Right ventricle myocardium superior (tissue), 1 donor: ENCODE measurements at places on chromosomes 11 and 22.
A peak's percentile ranks its signal among the peaks of the same experiment; 100 is the strongest.

DNA sequence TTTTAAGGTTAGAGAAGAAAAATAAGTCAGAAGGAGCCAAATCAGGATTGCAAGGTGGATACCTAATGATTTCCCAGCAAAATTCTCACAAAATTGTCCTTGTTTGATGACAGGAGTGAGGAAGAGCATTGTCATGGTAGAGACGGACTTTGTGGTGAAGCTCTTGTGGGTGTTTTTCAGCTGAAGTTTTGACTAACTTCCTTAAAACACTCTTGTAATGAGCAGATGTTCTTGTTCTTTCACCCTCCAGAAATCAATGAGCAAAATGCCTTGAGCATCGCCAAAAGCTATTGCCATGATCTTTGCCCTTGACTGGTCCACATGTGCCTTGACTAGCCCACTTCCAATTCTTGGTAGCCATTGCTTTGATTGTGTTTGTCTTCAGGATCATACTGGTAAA, 20.0 kb downstream of the CALCB start:
- DNase-seq = no peak

GRCh38 chr11:43987384-43988039, 45.1 kb downstream of the C11orf96 start:
- peak; percentile 95 for DNase-seq

GRCh38 chr11:60390419-60390818, 5.8 kb upstream of the MS4A14 start:
- DNase-seq = no peak

DNA sequence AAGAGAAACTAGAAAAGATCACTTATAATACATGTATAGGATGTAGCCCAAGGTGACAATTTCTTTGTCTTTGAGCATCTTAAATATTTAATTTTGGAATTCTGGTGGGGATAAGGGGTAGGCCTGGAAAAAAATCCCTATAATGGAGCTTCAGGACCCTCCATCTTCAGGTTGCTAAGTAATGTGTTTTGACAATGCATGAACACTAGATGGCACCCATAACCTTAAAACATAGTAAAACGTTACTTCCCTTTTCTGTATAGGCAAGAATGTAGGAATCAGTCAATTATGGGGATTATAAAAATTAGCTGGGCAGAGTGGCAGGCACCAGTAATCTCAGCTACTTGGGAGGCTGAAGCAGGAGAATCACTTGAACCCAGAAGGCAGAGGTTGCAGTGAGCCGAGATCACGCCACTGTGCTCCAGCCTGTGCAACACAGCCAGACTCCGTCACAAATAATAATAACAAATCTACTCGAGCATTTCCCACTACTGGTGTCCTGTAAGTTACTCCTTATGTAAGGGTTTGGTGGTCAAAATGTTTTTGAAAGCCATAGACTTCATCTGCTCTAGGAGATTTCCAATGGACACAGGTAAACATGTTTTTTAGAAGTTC, 541.9 kb upstream of the CCDC90B start:
- no peak for DNase-seq

- peak; percentile 61 for DNase-seq
Observed at GRCh38 chr11:67303835-67304411, 593 bp downstream of the SSH3 start.

- DNase-seq = no peak
Observed at GRCh38 chr11:124482362-124483147, 37.1 kb upstream of the OR8B8 start.
